ENCODE measurements at places on chromosomes 4 and X.

DNA sequence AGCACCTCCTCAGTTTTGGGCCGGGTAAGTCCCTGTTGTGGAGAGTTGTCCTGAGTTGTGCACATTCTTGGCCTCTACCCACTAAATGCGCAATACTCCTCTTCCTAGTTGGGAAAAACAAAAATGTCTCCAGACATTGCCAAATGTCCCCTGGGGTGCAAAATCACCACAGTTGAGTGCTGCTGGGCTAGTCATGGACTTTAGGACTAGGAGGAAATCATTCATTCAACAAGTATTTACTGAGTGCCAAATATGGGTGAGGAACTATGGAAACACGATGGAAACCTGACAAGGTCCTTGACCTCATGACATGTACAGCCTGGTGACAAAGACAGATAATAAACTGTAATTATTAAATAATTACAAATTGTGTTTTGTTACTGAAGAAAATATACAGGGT, 71.6 kb downstream of the STX18 start:
- no peak for DNase-seq

DNA sequence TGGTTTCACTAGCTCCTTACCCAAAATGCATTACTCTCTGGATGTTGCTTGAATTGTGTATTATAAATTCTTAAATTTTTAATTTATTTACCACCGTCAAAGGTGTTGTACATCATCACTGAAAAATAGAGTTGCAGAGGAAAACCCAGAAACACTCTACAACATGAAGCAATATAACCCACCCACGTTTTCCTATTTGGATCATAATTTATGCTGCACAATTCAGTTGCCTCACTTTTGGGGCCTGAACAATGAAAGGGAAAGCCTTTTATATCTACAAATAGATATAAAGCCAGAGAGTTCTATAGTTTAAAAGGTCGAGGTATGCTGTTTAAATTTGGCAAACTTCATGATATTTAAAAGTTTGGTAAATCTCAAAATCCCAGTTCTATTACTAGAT, 115.4 kb downstream of the MGST2 start:
- DNase-seq, result no peak

DNA sequence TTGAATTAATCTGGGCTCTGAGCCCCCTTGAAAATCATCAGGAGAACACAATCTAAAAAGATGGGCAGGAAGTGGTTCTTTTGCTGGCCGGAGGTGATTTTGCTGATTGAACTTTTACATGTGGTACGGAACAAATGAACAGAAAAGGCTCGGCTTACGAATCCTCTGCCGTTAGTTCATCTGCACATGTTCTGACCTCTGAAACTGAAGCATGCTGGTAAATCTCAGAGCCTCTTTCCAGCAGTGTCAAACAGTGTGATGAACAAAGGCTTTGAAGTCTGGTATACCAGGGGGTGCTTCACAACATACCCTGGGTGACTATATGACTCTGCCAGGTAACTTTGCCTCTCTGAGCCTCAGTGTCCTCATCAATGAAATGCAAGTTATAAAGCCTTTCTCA, 194.2 kb upstream of the C1QTNF7 start:
- DNase-seq, result no peak

- no peak for DNase-seq
Observed at GRCh38 chr4:118703118-118703517, 17.9 kb downstream of the METTL14 start.

- no peak for DNase-seq
Observed at GRCh38 chrX:26653050-26653449, 437.1 kb downstream of the MAGEB5 start.

DNA sequence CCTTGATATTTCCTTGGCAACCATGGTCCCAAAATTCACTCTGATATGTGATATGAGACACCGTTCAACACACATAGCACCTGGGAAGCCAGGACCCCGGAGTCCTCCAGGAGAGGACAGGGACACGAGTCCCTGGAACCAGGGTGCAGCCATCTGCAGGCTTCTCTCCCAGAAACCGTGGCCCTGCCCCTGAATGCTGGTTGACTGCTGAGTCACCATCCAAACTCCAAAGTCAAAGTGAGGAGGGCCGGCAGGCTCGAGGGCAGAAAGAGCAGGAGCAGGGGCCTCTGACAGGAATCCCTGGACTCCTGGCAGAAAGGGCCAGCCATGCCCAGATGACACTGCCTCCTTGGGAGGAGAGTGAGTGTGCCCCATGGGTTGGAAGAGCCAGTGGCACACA, 6.9 kb upstream of the PNMA6A start:
- DNase-seq, result no peak
